ENCODE measurements at places on chromosomes 1 and 21. TPM values are rescaled to one million over a fixed set of nuclear protein-coding genes. Genes with fewer than 3 reads are reported as not detected.

Gene C1orf226
- not detected for total RNA-seq

Gene BTBD19
- 36.5 TPM for total RNA-seq

Gene CTSS
- 83.1 TPM for total RNA-seq

Gene MIXL1
- total RNA-seq, result not detected

Gene SLC41A1
- 23.8 TPM for total RNA-seq

Measured in CD4-positive, alpha-beta T cell (primary cell).